ENCODE measurements at places on chromosomes 1 and 21.

GRCh38 chr21:39217356-39218081, 34.3 kb upstream of the PSMG1 start:
- no peak for DNase-seq

- DNase-seq, result no peak
These were observed 308.7 kb downstream of the TTLL7 start for GRCh38 chr1:83689921-83690868.

GRCh38 chr1:220575718-220576497, 48.0 kb downstream of the MARK1 start:
- no peak for DNase-seq

GRCh38 chr1:79716447-79716846, 709.9 kb upstream of the ADGRL4 start:
- DNase-seq, result peak; percentile 27

DNA sequence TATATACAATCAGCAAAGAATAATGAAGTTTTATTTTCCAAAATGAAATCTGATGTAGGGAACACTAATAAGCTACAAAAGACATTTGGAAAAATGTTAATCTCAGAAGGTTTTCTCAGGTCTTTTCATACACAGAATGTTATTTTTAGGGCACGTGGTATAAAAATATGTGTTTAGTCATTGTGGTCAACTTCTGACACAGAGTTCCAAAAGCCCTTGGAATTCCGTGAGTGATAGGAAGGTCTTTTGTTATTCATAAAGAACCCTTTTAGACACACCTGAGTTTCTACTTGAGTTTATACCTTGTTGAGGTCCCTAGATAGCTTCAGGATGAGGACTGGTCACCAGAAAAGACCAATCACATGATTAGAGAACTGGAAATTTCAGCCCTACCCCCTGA, 277.6 kb upstream of the NCAM2 start:
- DNase-seq, result peak; percentile 12

DNA sequence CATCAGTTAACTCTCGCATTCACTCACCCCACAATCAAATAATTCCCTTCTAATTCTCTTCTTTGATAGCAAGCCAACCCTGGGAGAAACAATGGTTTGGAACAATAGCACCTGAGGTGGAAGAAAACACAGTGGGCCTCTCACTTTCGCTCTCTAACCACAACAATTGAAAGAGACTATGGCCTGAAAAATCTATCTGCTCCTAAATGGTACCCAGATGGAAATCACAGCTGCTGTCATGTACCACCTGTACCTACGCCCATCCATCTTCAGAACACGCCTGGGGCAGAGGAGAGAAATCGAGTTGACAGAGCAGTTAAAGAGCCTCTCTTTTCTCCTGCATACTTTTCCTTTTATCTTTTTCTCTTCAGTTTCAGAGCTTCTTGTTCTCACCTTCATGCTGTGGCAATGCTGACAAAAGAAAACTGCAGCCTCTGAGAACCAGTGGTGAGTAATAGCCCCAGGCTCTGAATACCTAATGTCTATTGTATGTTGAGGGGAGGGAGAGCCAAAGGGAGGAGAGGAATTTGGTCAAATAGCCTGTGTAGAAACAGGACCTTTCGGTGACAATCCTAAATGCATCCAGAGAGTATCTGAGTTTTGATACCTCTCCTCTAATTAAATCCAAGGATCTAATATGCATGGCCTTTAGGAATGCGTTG, 57.7 kb downstream of the ZC3H11B start:
- no peak for DNase-seq

- no peak for DNase-seq
These were observed 53.4 kb downstream of the PKN2 start for GRCh38 chr1:88737338-88737927.

DNA sequence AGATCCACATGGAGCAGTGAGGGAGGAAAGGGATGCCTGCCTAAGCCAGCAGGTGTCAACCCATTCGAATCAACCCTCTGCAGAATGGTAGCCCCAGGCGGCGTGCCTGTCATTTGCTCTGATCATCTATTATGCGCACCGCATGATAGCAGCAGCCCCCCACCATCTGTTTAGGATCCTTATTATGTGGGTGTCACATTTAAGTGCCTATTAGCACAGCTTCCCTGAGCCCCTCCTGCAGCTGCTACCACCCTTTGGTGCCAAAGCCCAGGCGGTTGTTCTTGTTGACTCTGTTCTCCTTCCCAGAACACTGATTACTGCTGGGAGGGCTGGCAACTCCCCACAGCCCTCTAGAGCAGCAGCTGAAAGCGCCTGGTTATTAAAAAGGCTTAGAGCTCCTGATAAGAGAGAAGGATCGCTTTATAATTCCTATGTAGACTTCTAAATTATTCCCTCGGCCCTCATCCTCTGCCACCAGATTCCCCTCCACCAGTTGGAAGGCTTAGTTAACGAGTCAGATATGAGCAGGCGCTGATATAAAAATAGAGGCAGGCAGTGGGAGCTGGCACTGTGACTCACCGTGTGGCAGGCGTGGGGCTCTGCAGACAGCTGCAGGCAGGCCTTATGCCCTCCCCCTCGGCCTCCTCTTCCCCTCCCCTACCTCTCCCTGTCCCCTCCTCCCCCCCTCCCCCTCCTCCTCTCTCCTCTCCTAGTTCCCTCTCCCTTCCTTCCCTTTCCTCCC, 23.0 kb downstream of the ACTA1 start:
- DNase-seq, result no peak

DNA sequence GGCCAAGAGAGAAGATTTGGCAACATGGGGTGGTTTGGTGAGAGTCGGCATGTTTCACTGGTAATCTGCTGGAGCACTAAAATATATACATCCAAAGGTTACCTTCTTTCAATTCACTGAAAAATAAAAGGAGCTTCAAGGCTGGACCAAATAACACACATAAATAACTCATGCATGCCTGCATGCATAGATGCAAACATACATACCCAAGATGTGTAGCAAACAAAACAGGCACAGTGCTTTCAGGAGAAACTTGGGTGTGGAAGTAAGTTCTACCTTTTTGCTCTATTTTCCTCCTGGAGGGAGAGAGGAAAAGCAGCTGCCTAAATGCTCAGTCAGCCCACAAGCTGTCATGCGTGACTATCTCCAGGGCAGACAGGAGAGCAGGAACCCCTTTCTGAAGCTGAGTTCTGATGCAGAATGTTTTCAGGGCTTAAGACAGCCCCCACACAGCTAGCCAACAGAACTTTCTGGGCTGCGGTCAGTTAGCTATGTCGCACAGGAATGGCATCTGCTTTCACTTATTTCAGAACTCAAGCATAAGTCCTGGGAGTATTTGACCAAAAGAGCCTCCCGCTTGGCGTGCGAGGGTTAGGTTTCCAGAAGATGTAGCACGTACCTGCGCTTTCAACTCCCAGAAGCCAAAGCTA, 166.2 kb downstream of the TOMM20 start:
- peak; percentile 97 for DNase-seq

GRCh38 chr21:45386728-45387371, 18.1 kb upstream of the COL18A1 start:
- DNase-seq, result peak; percentile 94

DNA sequence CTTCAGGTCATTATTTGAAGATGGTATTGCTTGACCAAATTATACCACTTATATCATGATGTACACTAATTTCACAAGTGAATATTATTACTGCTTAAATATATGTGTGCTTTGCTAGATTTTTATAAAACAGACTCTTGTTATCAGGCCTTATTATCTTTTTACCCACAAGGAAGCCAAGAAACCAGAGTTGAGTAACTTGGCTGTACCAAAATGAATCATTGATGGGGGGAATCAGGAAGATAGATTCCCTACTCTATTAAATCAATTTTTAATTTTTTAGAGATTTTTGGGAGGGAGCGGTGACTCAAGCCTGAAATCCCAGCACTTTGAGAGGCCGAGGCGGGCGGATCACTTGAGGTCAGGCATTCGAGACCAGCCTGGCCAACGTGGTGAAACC, 16.0 kb upstream of the SCCPDH start:
- no peak for DNase-seq

DNA sequence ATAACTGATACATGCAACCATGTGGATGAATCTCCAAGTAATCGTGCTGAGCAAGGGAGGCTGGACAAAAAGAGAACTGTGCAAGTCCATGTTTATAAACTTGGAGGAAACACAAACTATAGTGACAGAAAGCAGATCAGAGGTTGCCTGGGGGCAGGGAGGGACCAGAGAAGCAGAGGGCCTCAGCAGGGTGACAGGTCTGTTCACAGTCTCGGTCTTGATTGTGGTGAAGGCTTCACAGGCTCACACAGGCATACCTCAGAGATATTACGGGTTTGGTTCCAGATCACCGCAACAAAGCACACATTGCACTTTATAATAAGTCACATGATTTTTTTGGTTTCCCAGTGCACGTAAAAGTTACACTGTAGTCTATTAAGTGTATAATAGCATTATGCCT, 28.5 kb downstream of the ACOT7 start:
- no peak for DNase-seq

GRCh38 chr1:192488058-192488457, 87.5 kb upstream of the RGS1 start:
- DNase-seq, result no peak

GRCh38 chr1:71087060-71087459, 6.2 kb upstream of the ZRANB2 start:
- no peak for DNase-seq

GRCh38 chr1:221514806-221515205, 227.1 kb downstream of the DUSP10 start:
- no peak for DNase-seq

- no peak for DNase-seq
These were observed 2.6 kb downstream of the TAS1R3 start for GRCh38 chr1:1333551-1334241.

- no peak for DNase-seq
These were observed 5.7 kb upstream of the IVL start for GRCh38 chr1:152902636-152903035.

GRCh38 chr1:156155756-156156510, 2.5 kb downstream of the SEMA4A start:
- no peak for DNase-seq

- no peak for DNase-seq
These were observed 15.8 kb downstream of the CDA start for GRCh38 chr1:20604678-20605077.

- no peak for DNase-seq
These were observed 27.3 kb downstream of the KIAA2013 start for GRCh38 chr1:11898831-11899467.

DNA sequence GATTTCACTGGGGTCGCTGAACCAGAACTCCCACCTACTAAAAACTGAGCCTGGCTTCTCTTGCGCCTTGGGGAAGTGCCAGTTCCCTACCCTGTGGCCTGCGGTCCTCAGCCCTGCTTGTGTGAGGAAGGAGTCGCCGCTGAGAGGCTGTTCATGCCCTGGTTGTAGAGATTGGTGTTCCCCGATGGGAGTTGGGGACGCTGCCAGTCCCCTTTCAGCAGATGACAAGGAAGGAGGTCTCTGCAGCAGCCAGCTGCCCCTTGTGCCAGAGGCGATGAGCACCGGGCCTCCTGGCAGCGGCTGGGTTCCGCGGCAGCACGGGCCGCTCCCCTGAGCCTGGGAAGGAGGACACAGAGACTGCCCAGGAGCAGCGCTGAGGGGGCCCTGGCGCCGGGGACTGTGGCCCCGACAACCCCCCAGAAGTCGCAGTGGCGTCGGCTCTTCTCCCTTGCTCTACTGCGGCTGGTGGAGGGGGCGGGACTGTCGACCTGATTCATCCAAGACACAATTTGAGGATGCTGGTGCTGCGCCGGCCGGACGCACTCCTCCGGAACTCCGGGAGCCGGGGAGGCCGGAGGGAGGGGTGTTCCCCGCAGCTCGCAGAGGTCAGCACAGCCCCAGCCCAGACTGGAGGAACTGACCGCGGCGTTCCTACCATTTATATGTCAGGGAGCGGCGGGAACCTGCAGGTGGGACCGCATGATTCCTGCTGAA, 12.0 kb upstream of the ADORA3 start:
- no peak for DNase-seq

All from GM04504 (cell line).